CD4-positive, alpha-beta T cell (primary cell): ENCODE measurements at places on chromosomes 12 and 14.

DNA sequence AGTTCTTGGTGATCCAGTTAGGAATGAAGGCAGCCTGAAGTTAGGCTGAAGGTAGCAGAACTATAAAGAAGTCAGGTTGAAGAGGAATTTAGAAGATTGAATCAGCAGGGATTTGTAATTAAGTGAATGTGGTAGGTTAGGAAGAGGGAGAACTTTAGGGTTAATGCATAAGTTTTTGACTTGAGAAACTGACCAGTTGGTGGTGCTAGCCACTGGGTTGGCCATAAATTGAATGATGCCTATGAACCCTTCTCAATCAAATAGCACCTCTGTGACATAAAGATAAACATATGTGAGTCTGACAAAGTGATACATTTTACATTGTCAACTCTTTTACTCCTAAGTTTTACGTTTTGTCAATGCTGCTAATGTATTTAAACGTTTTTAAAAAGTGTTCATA, 290.6 kb upstream of the NAV3 start:
- H3K36me3 ChIP-seq, result no peaks in the 10 kb centered on the region
- H3K4me3 ChIP-seq, result no peak overlapping the region
- no peak overlapping the region for H3K27ac ChIP-seq
- H3K27me3 ChIP-seq, result no peaks in the 10 kb centered on the region
- DNase-seq, result no peak
- H3K4me1 ChIP-seq, result no peaks in the 10 kb centered on the region

DNA sequence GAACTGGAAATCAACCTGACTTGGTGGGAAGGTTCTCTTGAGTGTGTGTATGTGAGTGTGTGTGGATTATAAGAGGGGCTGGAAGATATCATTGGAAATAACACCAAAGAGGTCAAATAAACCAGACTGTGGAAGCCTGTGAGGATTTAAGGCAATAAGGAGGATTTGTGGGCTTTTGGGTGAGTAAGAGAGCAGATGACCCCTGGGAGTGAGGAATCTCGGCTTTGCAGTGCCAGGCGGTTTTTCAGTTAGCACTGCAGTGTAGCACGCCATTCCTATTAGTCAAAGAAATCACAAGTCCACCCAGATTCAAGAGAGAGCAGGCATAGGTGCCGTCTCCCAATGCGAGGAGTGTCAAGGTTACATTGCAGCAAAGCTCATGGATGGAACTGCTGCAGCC, 63.3 kb downstream of the CALM1 start:
- H3K27me3 ChIP-seq, result no peaks in the 10 kb centered on the region
- no peaks in the 10 kb centered on the region for H3K36me3 ChIP-seq
- H3K4me1 ChIP-seq, result no peaks in the 10 kb centered on the region
- H3K27ac ChIP-seq, result no peak overlapping the region
- no peak for DNase-seq

DNA sequence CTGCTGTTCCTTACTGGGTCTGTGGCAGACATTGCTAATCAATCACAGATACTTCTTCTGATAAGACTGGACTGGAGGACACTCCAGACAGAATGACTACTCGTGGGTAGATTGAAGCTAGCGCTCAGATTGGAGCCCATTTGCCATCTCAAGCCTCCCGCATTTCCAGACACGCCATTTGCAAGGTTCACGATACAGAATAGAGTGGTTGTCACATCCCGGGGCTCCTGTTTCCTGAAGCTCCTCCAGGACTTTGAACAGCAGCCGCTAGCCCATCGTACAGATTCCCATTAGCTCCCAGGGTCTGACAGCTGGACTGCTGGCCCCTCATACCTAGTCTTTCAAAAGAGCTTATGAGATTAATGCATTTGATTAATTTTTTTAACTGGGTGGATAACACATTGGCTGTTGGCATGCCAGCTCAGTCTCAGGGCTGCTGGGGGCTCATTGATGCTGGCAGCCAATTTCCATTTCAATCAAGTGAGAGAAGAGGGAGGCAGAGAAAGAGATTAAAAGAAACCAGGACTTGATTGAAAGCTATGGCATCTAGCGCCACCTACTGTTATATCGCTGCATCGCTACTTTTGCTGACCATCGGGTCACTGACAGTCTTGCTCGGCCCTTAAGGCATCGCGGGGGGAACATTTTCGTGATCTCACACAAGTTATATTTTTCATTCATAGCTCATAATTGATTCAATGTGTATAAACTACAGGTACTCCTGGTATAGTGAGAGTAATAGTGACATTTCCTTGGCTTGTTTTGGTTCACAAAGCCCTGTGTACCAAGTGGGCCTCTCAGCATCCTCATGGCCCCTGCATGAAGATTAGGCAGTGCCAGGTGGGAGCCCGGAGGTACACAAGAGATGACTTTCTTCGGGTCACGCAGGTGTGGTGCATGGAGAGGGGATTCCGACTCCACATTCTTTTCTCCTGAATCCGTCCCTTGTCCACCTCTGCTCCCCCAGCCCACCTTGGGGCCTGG, 78.6 kb downstream of the CCDC60 start:
- no peaks in the 10 kb centered on the region for H3K36me3 ChIP-seq
- H3K27me3 ChIP-seq, result peaks cover 5% of the 10 kb centered on the region
- no peak for DNase-seq

- no peaks in the 10 kb centered on the region for H3K27me3 ChIP-seq
- H3K4me3 ChIP-seq, result no peak overlapping the region
- no peaks in the 10 kb centered on the region for H3K36me3 ChIP-seq
- DNase-seq, result no peak
- H3K27ac ChIP-seq, result no peak overlapping the region
- no peaks in the 10 kb centered on the region for H3K4me1 ChIP-seq
Measured at GRCh38 chr14:58701156-58701555, 63.4 kb downstream of the DACT1 start.

DNA sequence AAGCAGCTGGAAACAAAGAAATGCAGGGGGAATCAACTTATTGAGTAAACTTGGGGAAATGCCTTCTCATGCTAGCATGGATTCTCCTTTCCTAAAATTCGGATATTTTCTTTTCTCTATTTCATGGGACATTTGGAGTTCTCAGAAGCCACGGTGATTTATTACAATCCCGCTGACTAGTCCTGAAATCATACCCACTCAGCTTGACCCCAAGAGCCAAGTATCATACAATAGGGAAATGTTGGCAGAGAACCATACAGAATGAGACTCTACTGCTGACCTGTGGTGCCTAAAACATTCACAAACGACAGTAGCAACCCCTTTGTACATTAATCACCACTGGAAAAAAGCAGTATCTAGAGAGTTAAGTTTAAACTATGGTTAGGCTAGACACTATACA, 112.4 kb downstream of the KICS2 start:
- H3K27me3 ChIP-seq, result no peaks in the 10 kb centered on the region
- no peak overlapping the region for H3K4me3 ChIP-seq
- no peak overlapping the region for H3K27ac ChIP-seq
- no peaks in the 10 kb centered on the region for H3K4me1 ChIP-seq
- H3K36me3 ChIP-seq, result no peaks in the 10 kb centered on the region
- DNase-seq, result no peak

- H3K27me3 ChIP-seq, result no peaks in the 10 kb centered on the region
- no peaks in the 10 kb centered on the region for H3K36me3 ChIP-seq
- H3K4me3 ChIP-seq, result no peak overlapping the region
- H3K27ac ChIP-seq, result no peak overlapping the region
- no peaks in the 10 kb centered on the region for H3K4me1 ChIP-seq
- DNase-seq, result no peak
Measured at GRCh38 chr12:51760231-51760630, 88.3 kb downstream of the FIGNL2 start.
